Activated CD8-positive, alpha-beta memory T cell treated with anti-CD3 and anti-CD28 coated beads, Interleukin-2, amount 10 ng/mL, durations not matched to agents 7 days and 5 days (primary cell): ENCODE measurements at places on chromosomes 1 and 21.

- DNase-seq = peak; percentile 51
Measured at GRCh38 chr1:28249013-28249865, 10.1 kb upstream of the SESN2 start.

DNA sequence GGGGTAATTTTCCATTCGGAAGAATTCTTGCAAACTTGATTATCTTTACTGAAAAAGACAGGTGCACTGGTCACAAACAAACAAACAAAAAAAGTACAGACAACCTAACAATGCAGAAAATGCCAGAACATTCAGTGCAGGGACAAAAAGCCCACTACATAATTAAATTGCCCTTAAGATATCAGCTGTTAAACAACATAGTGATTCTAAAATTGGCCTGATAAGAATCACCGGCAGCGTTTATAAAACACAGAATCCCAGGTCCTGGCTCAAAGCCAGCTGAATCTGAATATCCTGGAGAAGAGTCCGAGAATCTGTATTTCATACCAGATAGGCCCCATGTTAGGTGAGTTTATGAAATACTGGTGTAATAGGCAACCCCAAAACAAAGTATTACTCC is 6.1 kb downstream of the PLPP3 start:
- DNase-seq = no peak

DNA sequence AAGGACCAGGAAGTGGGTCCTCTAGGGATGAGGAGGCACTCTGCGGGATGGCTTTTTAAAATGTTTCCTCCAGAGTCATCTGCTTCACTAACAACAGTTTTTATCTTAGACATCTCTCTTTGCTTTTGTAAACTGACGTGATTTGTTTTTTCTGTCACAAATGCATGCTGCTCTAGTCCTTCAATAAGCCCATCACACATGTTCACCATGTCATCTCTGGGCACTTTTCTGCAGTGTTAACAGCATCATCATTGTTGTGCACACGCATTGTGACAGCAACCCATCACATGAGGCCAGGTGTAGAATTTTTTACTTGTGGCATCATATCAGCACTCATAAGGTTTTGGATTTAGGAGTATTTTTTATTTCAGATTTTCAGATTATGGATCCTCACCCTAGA is 12.5 kb downstream of the RGS2 start:
- DNase-seq = no peak

- no peak for DNase-seq
Measured at GRCh38 chr1:175400766-175401165, 208.2 kb upstream of the KIAA0040 start.

- DNase-seq = no peak
Measured at GRCh38 chr1:62746086-62746808, 37.7 kb upstream of the ATG4C start.

GRCh38 chr21:38505654-38506523 is 7.6 kb upstream of the ERG start:
- no peak for DNase-seq

DNA sequence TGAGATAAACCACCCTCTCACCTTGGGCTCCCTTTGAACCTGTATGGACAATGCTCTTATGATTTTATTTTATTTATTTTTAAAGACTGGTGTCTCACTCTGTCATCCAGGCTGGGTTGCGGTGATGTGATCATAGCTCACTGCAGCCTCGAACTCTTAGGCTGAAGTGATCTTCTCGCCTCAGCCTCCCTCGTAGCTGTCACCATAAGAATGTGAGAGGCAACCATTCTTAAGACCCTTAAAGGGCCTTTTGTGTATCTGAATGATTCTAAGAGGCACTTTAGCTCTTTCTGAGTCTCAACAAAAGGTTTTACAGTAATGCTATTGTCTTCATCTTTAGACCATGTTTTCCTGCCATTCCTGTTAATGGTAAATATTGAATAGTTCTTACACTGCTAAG is 67.0 kb downstream of the IVNS1ABP start:
- DNase-seq = no peak

DNA sequence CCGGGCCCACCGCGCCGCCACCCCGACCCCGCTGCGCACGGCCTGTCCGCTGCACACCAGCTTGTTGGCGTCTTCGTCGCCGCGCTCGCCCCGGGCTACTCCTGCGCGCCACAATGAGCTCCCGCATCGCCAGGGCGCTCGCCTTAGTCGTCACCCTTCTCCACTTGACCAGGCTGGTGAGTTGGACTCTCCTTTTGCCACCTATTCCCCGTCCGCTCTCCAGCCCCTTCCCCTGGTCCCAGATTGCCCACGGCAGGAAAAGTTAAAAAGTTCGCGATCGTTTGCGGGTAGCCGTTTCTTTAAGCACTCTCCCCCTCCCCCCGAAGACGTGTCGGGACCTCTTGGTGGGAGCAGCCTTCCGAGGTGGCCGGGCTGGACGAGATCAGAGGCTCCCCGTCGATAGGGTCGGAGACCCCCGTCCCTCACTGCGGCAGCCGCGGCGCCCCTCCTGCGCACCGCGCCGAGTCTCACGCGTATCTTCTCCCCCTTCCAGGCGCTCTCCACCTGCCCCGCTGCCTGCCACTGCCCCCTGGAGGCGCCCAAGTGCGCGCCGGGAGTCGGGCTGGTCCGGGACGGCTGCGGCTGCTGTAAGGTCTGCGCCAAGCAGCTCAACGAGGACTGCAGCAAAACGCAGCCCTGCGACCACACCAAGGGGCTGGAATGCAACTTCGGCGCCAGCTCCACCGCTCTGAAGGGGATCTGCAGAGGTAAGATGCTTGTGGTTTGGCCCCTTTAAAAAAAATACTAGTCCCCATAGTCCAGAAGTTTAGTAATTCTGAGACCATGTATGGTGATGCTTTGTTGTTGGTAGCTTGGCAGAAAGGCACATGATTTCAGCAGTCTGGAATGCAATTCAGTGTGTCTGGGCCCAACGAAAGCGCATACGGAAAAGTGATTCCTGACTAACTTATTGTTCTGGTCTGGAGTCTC is 576 bp downstream of the CCN1 start:
- DNase-seq = peak; percentile 58

- no peak for DNase-seq
Measured at GRCh38 chr1:39727932-39728317, 10.8 kb upstream of the PPIE start.

DNA sequence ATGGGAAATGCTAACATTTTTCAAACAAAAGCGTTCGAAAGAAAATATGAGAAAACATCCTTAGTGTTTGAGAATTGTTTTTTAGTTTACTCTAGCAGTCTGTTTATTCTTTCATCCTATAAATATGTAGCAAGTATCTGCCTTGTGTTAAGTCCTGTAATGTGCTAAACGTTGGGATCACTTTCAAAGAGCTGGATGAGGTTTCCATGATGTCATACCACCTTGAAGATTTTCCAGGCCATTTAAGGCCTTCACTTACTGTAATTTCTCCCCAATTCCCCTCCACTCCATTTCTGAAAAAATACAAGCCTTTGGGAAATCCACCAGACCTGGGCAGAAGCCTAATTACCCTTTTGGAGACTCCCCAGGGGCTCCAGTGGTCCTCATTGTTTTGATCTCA is 24.2 kb upstream of the CTBS start:
- DNase-seq = no peak

GRCh38 chr1:47755101-47755990 is 241.8 kb downstream of the TRABD2B start:
- DNase-seq = peak; percentile 68

GRCh38 chr21:31772674-31773555 is 41.0 kb upstream of the SCAF4 start:
- DNase-seq = no peak

- no peak for DNase-seq
Measured at GRCh38 chr1:93977598-93977945, 68.3 kb upstream of the GCLM start.

GRCh38 chr1:71542155-71542554 is 461.3 kb upstream of the ZRANB2 start:
- no peak for DNase-seq

DNA sequence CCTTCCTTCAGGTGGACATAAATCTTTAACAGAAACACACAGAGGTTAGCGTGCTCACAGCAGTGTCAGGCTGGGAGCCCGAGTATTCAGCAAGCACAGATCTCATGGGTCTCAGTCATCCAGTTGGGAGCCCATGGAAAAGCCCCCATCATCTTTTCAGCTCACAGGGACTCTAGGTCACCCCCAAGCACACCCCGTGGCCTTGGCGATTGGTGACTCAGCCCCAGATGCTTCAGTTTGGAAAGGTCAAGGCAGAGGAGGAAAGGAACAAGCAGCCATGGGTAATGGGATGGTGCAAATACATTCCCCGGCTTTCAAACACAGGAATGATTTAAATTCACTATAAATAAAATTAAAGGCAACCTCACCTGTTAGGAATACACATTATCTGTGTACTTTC is 88.9 kb downstream of the PGBD5 start:
- DNase-seq = no peak

DNA sequence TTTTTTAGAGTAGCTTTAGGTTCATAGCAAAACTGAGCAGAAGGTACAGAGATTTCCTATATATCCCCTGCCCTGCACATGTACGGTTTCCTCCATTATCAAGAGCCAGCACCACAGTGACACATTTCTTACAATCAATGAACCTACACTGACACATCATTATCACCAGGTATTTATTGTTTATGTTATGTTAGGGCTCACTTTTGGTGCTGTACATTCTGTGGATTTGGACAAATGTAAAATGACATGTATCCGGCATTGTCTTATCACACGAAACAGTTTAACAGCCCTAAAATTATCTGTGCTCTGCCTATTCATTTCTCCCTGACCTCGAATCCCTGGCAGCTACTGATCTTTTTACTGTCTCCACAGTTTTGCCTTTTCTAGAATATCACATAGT is 93.7 kb upstream of the DPH5 start:
- DNase-seq = no peak

DNA sequence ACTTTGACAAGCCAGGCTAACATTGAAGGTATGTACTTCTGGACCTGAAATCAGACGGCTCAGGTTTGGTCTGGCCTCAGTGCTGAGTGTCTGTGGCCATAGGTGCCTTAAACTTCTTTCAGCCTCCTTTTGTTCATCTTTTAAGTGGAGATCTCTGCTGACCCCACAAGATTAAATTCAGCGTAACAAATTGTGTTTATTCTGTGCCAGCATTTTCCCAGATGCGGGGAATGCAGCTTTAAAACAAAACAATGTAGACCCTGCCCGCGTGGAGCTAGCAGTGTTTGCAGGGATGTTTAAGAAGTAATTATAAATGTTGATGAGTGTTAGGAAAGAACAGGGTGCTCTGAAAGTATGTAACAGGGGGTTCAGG is 923 bp downstream of the CAP1 start:
- DNase-seq = no peak

- no peak for DNase-seq
Measured at GRCh38 chr1:101131239-101131843, 105.5 kb upstream of the S1PR1 start.

DNA sequence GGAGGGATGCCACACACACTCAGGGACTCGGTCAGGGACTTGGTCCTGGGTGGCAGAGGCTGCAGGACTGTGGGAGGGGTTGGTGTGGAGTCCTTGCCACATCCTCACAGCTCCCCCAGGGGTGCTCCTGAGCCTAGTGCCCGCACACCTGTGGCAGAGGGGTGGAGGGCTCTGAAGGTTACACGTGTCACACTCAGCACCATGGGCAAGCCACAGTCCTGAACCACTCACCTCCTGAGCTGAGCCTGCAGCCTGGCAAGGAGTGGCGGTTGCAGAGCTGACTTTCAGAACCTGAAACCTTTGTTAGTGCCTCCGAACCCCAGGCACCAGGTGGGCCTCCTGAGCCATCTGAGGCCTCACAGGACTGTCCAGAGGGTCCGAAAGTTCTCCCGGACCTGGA is 249.2 kb upstream of the C1orf174 start:
- DNase-seq = no peak

DNA sequence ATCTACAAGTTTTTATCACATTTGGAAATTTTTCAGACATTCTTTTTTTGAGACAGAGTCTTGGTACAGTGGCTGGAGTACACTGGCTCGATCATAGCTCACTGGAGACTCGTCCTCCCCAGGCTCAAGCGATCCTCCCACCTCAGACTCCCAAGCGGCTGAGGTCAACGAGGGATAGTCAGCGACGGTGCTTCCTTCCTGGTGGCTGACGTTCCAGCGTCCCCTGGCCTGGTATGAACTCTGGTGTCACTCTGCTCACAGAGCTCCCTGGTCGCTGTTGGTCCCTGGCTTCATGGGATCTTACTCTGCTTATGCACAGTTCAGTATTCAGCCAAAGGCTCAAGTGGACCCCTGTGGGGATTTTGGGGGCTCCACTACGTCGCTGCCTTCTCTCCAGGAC is 3.5 kb upstream of the ARHGEF16 start:
- no peak for DNase-seq

- no peak for DNase-seq
Measured at GRCh38 chr21:45845063-45845769, 136.4 kb upstream of the COL6A1 start.

DNA sequence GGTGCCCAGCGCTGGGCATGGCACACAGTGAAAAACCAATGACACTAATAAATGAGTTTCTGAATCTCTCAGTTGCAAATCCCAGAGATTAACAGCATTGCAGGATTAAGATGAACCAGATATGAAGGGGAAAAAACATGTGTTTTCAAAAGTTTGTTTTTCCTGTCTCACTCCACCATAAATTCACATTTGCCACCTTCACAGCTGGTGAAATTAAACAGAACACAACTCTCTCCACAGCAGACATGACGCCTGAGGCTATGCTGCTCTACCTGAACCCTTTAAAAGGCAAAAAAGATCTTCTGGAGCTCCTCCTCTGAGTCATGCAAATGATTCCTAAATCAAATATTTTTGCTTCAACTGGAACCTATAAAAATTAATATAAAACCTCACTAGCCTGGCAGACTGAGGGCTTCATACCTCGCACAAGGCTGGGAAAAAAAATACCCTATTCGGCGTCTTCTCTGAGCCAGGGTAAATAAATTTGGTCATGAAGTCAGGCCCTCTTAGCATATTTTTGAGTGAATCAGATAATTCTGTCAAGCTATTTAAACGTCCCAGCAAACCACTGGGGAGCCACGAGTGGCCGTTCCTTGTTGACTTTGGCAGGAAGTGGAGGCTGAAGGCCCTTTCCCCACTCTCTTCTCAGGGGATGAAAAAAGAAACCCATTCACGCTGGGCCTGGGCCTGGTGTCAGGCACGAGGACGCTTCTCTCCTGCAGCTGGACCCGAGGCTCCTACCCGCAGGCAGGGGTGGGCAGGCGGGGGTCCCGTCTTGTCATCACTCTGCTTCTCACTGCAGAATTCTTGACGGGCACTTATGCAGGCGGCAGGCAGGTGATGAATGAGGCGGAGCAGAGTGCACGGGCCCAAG is 53.0 kb downstream of the DMRTB1 start:
- DNase-seq = no peak

DNA sequence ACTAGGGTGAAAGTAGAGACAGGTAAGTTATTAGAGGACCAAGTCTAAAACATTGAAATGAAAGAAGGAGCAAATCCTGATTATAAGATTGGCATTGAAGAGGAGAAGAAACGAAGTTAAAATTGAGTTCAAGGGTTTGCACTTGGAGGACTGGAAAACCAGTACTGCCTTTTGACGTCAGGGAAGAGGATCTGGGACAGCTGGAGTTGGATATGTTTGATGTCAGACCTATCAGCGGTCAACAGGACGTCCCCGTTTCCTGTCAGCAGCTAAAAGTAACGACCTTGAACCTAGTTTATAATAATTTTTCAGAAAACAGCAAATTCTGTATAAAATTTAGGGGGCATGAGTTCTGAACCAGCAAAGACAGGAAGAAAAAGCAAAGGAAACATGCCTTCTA is 1.2 kb upstream of the NID1 start:
- no peak for DNase-seq
